ENCODE measurements at places on chromosomes 2 and 18.
A peak's percentile ranks its signal among the peaks of the same experiment; 100 is the strongest.

GRCh38 chr2:127177617-127178263, 42.4 kb downstream of the CYP27C1 start:
- no peak for DNase-seq

GRCh38 chr2:220226546-220226945, 599.1 kb downstream of the SLC4A3 start:
- no peak for DNase-seq

DNA sequence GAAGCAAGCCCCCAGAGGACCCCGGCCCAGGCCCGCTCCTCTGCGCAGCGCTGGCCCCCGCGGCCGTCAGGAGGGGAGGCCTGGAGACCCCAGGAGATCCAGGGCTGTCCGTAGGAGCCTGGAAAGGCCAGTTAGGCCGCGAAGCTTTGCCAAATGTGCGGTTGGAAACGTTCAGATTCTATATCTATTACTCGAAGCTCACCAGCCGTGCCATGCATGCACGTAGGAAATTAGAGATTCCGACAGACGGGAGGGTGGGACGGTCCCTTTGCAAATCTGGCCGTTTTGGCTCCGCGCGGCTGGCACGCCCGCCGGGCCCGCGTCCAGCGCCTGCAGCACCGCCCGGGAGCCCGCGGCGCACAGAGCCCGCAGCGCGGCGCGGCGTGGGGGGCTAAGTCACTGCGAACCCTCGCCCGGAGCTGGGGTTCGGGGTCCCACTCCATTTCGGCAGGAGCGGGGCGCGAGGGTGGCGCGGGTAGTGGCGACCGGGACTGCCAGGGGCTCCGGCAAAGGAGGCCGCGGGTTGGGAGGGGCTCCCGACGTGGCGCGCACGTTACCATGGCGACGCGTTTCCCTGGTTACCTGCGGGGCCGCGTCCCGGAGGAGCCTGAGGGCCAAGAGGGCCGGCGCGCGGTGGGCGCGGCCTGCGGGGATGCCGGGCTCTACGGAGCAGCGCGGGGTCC, 488.6 kb upstream of the SMIM21 start:
- peak; percentile 32 for DNase-seq

DNA sequence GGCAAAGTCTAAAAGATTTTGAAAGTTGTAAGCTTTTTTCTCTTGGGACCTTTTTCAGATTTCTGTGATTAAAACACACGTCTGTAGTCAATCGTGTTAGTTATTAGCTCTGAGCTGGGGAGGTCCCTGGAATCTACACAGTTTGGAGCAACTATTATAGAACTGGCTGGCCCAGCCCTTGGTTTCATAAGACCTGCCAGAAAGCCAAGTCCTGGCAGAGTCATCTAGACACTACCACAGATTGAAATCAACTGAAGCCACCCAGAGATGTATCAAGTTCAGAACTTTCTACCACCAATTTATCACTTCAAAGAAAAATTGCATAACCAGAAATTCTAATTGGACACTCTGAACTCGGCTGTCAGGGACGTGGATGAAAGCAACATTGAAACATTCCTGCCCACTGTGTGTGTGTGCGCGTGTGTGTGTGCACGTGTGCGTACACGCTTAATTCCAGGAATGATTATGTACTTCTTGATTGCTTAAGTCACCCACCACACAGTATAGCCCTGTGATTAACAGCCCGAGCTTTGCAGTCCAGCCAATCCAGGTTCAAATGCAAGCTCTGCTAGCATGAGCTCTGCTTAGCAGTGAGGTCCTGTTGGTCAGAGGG, 126.3 kb downstream of the TPGS2 start:
- peak; percentile 41 for DNase-seq

GRCh38 chr2:29923110-29923721, 1.8 kb upstream of the ALK start:
- peak; percentile 68 for DNase-seq

GRCh38 chr18:39341129-39341528, 1775.5 kb upstream of the CELF4 start:
- DNase-seq, result no peak
